ENCODE measurements at places on chromosomes 4 and X.

DNA sequence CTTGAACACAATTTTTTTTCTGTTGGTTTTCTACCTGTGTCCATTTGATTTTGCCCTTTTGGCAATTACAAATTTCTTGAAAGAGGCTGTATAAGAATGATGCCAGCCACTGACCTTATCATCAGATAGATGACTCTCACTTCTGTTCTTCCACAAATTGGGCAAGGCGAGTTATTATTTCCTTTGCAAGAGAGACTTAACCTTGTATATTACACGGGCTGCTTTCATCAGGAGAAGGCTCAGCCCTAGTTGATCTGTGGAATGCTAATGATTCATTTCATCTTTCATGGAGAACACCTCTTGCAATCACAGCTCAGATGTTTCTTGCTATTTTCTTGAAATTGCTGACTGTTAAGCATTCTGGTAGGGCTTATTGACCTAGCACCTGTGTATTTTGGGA is 1155.4 kb downstream of the STIM2 start:
- DNase-seq: no peak

DNA sequence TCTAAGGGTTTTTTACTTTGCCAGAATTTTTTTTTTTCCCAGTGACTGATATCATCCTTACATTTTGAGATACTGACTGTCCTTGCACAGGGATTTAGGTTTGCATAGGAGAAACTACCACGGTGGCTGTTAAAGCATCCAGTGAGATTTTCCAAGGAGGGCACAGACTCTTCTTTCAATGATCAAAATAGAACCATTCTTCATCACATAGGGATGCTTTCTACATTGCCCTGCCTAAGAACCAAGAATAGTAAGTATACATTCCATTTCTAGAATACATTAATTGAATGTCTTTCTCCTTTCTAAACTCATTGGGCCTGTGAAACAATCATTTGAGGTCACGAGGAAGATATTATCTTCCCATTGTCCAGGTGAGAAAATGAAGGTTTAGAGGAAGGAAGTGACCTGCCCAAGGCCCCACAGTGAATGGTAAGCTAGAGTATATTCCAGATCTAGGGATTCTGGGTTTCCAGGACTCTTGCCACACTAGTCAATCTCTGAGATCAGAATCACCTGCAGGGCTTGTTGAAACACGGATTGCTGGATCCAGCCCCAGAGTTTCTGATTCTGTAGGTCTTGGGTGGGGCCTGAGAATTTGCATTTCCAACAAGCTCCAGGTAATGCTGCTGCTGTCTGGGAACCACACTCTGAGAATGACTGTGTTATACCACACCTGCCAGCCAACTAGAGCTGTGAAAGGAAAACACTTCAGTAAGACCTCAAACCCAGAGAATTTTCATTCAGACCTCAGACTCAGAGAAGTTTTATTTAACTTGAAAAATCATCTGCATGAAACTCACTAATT is 17.7 kb upstream of the TMEM154 start:
- no peak for DNase-seq

DNA sequence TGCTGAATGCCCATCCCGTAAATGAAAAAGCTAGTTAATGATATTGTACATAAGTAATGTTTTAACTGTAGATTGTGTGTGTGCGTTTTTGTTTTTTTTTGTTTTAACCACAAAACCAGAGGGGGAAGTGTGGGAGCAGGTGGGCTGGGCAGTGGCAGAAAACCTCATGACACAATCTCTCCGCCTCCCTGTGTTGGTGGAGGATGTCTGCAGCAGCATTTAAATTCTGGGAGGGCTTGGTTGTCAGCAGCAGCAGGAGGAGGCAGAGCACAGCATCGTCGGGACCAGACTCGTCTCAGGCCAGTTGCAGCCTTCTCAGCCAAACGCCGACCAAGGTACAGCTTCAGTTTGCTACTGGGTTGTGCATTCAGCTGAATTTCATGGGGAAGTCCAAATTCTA is at the start of gene SPP1:
Gene SPP1 (plus strand): TSS at position 249 of the 400 bp plus-strand sequence. CDS start 1,182 bp downstream, outside the sequence.
- peak; percentile 22 for DNase-seq

DNA sequence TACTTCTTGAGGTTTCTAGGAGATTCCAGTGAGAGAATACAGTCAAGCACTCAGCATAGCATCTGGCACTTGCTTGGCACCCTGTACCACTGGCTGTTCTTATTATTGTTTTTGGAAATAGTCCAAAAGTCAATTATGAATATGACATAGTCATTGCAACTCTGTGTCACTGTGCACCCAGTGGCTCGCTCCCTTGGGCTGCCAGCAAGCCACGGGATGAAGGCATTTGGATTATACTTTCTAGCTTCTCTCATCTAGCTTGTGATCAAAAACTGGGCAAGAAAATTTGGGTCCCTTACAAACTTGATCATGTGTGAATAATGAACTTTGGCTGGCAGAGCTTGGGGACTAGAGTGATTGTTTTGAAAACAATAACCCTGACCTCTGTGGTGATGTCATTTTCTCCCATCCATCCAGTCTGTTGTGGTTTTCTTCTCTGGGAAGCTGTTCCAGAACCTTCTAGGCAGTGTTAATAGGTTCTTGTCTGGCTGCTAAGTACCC is 32.7 kb upstream of the LIMCH1 start:
- DNase-seq: peak; percentile 51

- no peak for DNase-seq
Observed at GRCh38 chr4:96390404-96390803, 550.5 kb downstream of the PDHA2 start.

DNA sequence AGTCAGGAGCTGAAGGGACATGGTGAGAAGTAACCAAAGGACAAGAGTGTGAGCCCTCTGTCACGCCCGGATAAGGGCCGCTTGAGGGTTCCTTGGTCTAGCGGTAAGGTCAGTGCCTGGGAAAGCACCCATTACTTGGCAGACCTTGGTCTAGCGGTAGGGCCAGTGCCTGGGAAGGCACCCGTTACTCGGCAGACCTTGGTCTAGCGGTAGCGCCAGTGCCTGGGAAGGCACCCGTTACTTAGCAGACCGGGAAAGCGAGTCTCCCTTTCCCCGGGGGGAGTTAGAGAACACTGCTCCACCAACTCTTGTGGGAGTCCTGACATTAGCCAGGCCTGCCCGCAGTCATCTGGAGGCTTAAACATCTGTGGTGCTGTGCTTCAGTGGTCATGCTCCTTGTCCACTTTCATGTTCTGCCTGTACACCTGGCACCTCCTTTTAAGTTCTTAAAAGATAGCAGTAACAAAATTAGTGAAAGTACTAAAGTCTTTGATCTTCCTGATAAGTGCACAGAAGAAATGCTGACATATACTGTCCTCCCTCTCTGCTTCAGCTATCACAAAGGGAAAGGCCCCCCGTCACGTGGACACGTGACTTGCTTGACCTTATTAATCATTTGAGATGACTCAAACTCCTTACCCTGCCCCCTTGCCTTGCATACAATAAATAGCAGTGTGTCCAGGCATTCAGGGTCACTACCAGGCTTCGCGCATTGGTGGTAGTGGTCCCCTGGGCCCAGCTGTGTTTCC is 9.3 kb upstream of the SEC24B start:
- no peak for DNase-seq

- peak; percentile 19 for DNase-seq
Observed at GRCh38 chr4:176575141-176575730, 217.5 kb downstream of the VEGFC start.

- no peak for DNase-seq
Observed at GRCh38 chr4:173478913-173479283, 51.1 kb downstream of the HAND2 start.

GRCh38 chr4:49032440-49033161 is 46.5 kb downstream of the CWH43 start:
- DNase-seq: peak; percentile 58

DNA sequence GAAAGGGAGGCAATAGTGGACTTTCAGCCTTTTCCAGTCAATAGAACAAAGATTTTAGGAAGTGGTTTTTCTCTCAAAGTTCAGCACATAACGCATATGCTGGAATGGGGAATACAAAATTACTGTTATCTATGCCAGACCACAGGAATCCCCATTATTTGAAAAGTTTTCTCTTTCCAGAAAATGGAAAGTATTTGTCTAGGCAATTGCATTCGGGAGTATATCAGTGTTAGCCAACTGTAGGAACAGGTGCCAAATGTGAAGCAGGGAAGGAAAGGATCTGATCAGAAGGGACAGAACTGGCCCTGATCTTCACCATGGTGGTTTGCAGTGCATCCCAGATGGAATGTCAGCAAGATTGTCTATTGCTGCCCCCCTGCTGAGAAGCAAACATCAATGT is 213.6 kb downstream of the CPE start:
- peak; percentile 12 for DNase-seq

DNA sequence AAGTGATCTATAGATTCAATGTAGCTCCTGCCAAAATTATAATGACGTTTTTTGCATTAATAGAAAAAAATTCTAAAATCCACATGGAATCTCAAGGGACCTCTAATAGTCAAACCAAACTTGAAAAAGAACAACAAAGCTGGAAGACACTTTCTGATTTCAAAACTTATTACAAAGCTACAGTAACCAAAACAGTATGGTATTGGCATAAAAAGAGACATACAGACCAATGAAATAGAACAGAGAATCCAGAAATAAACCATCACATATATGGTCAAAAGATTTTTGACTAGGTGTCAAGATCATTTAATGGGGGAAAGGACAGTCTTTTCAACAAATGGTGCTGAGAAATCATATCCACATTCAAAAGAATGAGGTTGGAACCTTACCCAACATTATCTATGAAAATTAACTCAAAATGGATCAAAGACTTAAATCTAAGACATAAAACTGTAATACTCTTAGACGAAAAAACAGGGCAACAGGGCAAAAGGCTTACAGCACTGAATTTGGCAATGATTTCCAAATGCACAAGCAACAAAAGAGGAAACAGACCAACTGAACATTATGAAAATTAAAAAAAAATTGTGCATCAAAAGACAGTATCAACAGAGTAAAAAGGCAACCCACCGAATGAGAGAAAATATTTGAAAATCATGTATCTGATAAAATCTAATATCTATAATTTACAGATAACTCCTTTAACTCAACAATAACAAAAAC is 3.9 kb downstream of the FBXO8 start:
- DNase-seq: no peak

DNA sequence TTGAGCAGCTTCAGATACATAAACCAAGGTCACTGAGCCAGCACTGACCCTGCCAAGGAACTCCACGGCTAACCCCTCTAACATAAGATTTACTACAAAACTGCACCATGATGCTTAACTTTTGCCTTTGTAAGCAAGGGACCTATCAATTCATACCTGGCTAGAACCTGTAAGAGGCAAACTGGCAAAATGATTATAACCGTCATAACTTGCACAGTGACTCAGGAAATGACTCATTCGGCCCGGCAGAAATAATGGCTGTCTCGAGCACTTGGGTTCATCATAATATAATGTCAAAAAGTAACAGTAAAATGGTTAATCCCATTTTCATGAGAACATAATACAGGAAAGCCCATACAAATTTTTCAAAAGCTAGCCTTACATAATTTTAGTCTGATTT is 17.2 kb downstream of the RASGEF1B start:
- no peak for DNase-seq

DNA sequence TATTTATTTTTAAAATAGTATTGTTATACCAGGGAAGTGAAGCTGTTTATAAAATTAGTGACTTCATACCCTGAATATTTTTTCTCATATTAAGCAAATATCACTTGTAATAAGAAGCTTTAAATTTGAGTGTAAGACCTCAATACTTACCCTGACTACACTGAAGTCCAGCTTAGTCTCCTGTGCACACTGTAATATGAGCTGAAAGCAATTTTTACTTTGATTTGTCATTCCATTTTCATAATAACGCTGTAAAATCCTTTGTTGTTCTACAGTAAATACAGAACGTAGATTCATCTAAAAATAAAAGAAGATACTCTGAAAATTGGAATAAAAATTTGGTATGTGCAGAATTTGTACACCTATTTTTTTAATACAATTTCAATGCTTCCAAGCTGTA is 27.2 kb downstream of the HDX start:
- DNase-seq: no peak

All from AG20443 (cell line).